ENCODE measurements at places on chromosomes 16 and 17.

DNA sequence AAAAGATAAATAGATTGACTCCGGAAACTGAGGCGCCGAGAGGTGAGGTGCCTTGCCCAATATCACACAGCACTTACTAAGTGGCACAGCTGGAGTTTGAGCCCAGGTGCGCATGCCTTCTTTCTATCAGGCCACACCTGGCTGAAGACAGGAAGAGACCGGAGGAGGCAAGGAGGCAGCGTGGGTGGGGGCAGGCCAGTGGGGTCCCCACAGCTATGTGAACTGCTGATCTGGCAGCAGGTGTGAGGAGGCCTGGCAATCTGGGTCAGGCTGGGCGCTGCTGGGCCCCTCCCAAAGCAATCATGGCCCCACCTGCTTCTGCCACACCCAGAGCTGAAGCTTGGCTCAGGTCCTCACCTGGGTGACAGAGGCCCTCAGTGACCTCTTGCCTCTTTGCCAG, 1.9 kb upstream of the GDPD3 start:
- DNase-seq = no peak

DNA sequence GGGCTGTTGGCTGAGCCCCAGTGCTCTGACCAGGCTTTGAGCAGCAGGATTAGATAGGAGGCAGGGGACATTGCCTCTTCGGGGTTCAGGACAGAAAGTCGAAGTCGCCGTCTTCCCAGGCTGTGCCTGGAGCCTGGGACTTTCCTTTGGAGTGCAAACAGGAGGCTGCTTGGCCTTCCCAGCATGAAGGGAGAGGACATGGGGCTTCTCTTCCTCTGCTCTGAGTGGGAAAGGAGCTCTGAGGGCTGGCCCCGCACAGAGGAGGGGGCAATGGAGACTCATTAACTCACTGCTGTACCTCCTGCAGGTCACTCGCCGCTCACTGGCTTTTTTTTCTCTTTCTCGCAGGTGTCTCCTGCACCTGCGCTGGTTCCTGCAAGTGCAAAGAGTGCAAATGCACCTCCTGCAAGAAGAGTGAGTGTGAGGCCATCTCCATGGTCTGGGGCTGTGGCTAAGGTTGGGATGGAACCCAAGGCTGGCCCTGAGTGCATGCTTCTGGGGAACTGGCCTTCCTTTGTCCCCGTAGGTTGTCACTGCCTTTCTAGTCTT, 642 bp downstream of the MT1F start:
- DNase-seq = no peak

- no peak for DNase-seq
These were observed 14.3 kb upstream of the PRKAR1A start for GRCh38 chr17:68497885-68498319.

DNA sequence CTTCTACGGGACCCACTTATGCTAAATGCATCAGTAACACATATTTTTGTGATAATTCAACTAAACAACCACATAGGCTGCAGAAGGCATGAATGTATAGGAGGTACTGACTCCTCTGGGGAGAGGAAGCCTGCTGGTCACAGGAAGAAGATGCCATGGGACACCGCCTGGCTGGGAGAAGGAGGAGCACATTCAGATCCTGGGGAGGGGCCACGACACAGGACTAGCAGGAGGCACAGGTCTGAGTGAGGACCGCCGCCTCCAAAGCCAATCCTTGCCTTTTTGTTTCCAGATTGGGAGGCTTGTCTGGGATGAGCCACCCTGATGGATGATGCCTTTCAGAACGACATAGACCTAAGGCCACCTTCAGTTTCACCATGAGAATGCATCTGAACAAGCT, 34.6 kb downstream of the MBTPS1 start:
- no peak for DNase-seq

DNA sequence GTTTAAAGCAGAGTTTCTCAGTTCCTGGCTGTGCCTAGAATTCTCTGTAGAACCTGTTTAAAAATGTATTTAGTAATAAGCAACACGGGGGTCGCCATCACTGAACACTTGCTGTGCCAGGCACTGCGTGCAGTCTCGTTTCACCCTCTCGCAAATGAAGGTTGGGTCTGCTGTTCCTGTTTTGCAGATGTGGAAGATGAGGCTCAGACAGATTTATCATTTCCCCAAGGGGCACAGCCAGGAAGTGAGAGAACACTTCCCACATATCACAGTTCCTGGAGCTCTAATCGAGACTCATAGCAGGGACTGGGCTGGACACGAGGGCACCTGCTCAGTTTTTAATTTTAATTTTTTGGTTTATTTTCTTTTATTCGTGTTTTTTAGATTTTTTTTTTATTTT, 122.7 kb downstream of the ABCC6 start:
- no peak for DNase-seq

GRCh38 chr17:79294459-79295071, 219.9 kb downstream of the ENGASE start:
- DNase-seq = peak; percentile 51

GRCh38 chr17:59558039-59558438, 7.4 kb upstream of the DHX40 start:
- DNase-seq = no peak

GRCh38 chr16:57948027-57948426, 22.9 kb downstream of the CNGB1 start:
- no peak for DNase-seq

DNA sequence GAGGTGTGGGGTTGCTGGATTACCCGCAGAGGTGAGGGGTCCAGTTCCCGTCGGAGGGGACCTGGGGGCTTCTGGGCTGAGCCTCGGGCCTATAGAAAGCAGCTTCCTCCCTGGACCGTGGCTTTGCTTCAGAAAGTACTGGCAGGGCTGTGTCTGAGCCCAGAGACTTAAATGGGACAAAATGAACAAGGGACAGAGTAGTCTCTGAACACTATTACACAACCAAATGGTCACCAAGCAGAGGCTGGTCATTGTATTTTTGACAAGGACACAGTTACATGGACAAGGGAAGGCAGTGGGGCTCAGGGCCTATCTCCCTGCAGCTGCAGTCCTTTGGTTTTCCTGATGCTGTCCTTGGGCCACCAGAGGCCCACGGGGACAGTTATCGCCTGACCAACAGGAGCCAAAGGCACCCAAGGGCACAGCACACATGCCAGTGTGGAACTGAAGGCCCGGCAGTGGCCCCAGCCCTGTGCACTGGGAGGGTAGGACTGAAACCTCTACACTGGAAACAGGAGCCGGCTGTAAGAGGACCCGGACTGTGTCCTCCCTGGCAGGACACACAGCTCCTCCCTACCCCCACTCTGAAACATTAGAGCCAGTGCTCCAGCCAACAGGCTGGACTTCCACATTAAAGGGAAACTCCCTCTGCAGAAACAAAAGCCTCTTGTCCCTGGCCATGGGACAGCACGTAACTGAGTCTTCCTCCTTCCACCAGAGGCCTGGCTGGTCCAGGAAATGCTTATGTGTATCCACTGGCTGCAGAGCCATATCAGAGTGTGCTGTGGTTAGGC, 26.0 kb upstream of the ERN1 start:
- no peak for DNase-seq

- no peak for DNase-seq
These were observed 51.7 kb downstream of the ZNF778 start for GRCh38 chr16:89268987-89269735.

DNA sequence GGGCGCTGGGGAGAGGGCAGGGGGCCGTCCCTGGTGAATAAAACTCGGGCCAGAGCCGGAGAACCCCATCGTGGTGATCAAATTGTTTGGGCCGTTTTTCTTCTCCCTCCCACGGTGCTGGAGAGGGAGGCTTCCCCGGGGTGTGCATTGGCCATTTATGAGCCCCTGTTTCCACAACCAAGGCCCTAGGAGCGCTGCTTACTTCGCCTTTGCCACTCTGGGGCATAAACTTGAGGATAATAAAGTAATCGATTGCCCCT, 544 bp downstream of the CCP110 start:
- DNase-seq = peak; percentile 48

GRCh38 chr17:48335858-48336500, 94.0 kb downstream of the SKAP1 start:
- peak; percentile 80 for DNase-seq

DNA sequence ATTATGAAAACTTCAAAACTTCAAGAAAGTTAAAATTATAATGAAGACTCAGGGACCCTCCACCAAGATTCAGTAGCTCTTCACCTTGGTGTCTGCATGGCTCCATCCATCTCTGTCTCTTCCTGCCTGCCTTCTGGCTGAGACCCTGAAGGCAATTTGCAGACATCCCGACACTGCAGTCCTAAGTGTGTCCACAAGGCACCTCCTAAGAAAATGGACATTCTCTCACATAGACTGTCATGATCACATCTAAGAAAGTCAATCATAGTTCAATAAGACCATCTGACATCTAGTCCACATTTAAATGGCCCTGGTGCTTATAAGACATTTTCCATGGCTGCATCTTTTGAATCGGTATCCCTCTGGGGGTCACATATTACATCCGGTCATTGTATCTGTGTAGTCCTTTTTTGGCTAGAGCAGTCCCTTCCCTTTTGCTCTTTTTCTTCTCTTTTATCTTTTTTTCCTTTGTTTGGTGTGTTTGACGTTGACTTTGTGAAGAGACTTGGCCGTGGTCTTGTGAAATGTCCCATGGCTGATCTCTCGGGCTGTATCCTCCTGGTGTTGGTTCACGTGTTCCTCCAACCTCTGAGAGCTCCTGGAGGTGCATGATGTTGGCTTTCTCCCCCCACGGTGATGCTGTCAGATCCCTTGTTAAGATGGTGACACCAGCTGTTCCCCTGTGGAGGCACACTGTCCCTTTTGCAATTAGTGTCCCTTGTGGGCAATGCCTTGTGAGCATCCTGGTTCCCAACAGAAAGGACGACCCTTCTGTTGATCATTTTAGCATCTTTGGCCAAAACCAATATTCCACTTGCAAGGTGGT, 5.0 kb upstream of the TNFRSF13B start:
- DNase-seq = no peak

DNA sequence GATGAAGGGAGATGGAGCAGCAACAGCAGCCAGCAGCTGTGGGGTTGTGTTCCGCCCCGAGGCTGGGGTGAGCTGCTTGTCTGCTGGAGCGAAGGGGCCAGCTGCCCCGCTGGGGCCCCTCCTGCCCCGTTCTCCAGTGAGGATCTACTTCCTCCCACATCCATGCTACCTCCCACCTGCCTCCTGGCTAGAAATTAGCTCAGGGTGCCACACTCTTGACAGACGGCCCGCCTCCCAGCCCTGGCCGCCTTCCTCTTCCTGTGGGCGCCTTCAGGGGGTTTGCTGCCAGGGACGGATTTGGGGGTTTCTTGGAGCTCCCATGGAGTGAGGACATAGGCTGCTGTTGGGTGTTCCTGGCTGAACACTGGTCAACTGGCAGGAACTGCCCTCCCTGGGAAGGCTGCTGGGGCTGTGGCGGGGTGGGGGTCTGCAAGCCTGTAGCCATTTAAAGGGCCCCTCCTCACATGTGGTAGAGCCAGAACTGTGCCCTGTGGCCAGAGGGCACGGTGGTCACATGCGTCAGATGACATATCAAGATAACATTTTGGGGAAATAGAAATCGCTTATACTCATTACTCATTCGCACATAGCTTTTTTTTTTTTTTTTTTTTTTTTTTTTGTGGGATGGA, 13.1 kb downstream of the TBC1D24 start:
- DNase-seq = no peak

DNA sequence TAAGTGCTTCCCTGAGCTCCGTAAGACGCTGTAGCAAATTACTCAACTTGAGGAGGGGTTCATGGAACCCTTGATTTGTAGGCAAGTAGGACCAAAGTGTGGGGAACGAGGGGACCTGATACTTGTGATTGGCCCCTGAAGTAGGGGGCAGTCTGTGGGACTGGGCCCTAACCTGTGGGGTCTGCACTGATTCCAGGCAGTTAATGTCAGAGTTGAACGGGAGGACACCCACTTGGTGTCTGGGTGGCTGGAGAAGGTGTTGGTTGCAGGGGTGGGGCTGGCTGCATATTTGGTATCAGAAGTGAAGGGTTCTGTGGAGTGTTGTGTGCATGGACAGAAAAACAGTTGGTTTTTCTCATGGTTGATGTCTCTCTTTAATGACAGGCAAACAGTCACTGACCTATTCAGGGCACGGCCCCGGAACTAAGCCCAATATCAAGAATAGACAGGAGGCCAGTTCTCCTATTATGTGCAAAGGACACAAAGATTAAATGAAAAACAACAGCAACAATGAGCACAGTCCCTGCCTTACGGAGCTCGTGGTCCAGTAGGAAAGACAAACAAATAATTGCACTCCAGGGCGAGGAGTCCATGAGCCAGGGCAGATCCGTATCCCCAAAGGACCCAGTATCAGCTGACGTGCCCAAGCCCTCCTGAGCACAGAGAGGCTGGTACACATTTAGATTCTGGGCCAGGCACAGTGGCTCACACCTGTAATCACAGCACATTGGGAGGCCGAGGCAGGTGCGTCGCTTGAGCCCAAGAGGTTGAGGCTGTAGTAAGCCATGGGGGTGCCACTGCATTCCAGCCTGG, 19.2 kb downstream of the MXRA7 start:
- DNase-seq = no peak

GRCh38 chr17:16908273-16908672, 63.6 kb downstream of the TNFRSF13B start:
- no peak for DNase-seq

DNA sequence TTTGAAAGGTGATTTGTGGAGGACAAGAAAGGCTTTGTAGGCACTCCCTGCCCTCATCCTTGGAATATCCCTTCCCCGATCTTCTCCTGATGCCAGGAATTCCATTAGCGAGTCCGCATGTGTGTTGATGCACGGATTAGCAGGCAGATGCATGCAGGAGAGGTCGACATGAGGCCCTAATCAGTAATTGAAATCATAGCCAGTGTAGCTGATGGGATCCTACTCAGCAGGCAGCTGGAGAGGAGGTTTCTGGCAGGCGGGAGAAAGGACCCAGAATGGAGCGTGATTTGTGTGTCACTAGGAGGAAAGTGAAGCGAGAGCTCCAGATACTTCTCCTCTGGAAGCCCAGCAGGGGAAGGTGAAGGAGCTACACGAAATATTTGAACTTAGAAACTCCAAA, 196.3 kb upstream of the CDH11 start:
- no peak for DNase-seq

- no peak for DNase-seq
These were observed 469 bp upstream of the MSLN start for GRCh38 chr16:760065-760464.

GRCh38 chr17:68302666-68303065, 11.4 kb downstream of the ARSG start:
- DNase-seq = no peak

DNA sequence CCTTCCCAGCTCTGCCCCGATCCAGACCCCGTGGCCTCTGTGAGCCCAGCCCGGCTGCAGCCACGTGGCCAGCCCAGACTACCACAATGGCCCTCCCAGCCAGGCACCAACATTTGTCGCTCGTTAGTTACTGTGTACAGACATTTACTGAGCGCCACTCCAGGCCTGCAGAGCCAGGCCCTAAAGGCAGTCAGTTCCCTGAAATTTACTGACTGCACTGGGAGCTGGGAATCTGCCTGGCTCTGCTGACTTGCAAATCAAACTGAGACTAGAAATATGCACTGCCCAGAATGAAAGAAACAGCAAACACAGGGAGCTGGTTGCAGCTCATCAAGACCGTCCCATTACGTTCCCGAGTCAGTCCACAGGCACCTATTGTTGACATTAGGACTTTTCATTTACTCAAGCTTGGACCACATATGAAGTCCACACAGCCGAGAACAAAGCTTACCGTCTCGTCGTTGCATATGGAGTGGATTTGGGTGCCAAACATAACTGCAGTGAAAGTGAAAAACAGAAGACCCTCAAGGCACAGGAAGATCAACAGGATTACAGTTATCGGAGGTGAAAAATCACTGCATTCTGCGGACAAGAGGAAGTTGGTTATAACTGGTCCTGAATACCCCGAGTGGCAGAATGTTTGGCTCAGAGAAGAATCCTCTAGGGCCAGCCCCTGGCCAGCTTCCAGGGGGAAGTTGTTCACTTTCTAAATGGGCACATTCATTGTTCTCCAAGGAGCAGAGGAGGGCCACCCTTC, 34.5 kb downstream of the ZDHHC7 start:
- no peak for DNase-seq

GRCh38 chr17:30831663-30832437, at the start of gene ATAD5:
Gene ATAD5 (plus strand): TSS chr17:30831966. CDS start chr17:30832348, 382 bp downstream.
- peak; percentile 95 for DNase-seq
